Naive thymus-derived CD4-positive, alpha-beta T cell (primary cell): ENCODE measurements at places on chromosomes 12 and 14. TPM values are rescaled to one million over a fixed set of nuclear protein-coding genes. Genes with fewer than 3 reads are reported as not detected.

GRCh38 chr14:86057018-86057667 lies 527.2 kb downstream of the FLRT2 start:
- no peaks in the 10 kb centered on the region for H3K36me3 ChIP-seq
- H3K4me3 ChIP-seq = no peak overlapping the region
- H3K4me1 ChIP-seq = no peaks in the 10 kb centered on the region
- H3K27me3 ChIP-seq = no peaks in the 10 kb centered on the region
- peak; percentile 19 for DNase-seq
- H3K27ac ChIP-seq = no peak overlapping the region

- H3K36me3 ChIP-seq = peaks cover 43% of the 10 kb centered on the region
- no peak overlapping the region for H3K4me3 ChIP-seq
- peaks cover 17% of the 10 kb centered on the region for H3K4me1 ChIP-seq
- no peak overlapping the region for H3K27ac ChIP-seq
- no peaks in the 10 kb centered on the region for H3K27me3 ChIP-seq
- DNase-seq = no peak
These were observed 10.0 kb upstream of the AMHR2 start for GRCh38 chr12:53413485-53414204.

Gene SIX4
- total RNA-seq = 0.23 and 0.46 TPM in 2 replicates

DNA sequence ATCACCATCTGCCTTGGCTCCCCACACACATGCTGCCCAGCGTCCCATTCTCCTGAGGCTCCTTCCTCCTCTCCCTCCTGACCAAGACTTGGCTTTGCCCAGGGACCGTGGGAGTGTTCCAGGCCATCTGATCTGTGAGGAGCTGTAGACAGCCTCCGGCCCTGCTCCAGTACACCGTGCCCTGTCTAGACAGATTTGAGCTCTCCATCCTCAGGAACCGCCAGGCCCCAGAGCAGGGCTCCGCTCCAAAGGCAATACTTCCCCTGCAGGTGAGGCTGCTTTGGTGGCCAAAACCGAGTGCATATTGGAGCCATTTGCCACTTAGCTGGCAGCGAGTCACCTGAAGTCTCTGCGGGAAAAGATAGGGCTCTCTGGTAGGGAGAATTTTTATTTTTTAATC lies 147.4 kb downstream of the ANO2 start:
- H3K4me1 ChIP-seq = no peaks in the 10 kb centered on the region
- H3K4me3 ChIP-seq = no peak overlapping the region
- H3K36me3 ChIP-seq = no peaks in the 10 kb centered on the region
- no peaks in the 10 kb centered on the region for H3K27me3 ChIP-seq
- DNase-seq = no peak
- no peak overlapping the region for H3K27ac ChIP-seq

GRCh38 chr12:120614848-120615247 lies 25.6 kb upstream of the CABP1 start:
- no peaks in the 10 kb centered on the region for H3K4me1 ChIP-seq
- H3K27ac ChIP-seq = no peak overlapping the region
- DNase-seq = no peak
- H3K4me3 ChIP-seq = no peak overlapping the region

Gene CCDC196
- not detected for total RNA-seq

DNA sequence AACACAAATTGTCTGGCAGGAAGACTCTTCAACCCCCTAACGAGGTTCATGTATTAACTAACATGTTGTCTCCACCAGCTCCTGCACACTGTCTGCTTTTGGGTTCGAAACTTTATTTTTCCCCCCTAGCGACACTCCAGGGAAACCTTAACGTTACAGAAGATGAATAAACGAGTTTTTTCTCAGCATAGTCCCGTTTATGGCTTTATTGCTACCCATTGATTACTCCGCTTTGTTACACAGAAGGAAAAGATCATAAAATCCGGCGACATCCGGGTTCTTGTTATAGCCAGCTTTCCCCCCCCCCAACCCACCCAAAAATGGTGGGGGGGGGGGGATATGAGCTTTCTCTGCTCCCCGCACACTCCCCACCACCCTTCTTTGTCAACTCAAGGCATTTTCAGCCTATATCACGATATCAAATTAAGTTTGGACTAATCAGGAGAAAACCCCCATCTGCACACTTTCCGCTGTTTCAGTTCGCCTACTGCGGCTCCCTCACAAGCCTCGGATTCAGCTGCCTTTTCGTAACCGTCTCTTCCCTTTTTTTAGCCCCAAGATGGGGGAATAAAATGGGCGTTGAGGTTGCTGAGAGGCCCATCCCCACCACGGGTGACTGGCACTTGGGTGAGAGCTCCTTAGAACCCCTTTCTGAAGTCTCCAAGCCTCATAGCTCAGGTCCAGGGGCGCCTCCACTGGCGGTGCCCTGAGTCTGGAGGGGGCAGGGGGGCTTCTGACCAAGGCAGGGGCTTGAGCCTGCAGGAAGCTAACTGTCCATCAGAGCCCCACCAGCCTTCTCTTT lies 1.4 kb upstream of the HOXC6 start:
- DNase-seq = no peak
- H3K27ac ChIP-seq = no peak overlapping the region

GRCh38 chr12:3357950-3358525 lies 133.0 kb upstream of the PRMT8 start:
- H3K4me1 ChIP-seq = no peaks in the 10 kb centered on the region
- no peaks in the 10 kb centered on the region for H3K27me3 ChIP-seq
- DNase-seq = no peak
- H3K27ac ChIP-seq = no peak overlapping the region
- H3K36me3 ChIP-seq = no peaks in the 10 kb centered on the region
- H3K4me3 ChIP-seq = no peak overlapping the region

DNA sequence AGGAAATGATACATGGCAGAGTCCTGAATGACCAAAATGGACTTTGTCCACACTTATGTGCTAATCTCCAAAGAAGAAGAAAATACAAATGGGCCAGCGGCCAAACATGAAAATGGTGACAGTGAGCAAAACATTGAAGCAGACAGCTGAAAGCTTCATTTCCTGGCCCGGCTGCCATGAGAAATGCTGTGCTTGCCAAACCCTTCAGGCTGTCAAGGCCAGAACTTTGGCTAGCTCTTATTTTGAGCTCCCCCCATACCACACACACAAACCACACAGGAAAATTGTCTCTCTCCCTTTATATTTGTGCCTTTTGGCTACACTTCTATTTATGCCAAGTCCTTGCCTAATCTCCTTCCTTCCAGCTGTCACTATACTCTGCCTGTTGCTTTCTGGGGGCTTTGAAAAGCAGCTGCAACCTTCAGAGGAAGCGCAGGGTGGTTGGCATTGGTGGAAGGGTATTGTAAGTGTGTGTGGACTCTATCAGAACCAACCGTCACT lies 323.8 kb downstream of the RAD51B start:
- DNase-seq = no peak
- no peak overlapping the region for H3K27ac ChIP-seq
- H3K36me3 ChIP-seq = no peaks in the 10 kb centered on the region

- H3K27me3 ChIP-seq = peaks cover 12% of the 10 kb centered on the region
- no peak overlapping the region for H3K27ac ChIP-seq
- no peaks in the 10 kb centered on the region for H3K4me1 ChIP-seq
- H3K36me3 ChIP-seq = no peaks in the 10 kb centered on the region
- H3K4me3 ChIP-seq = no peak overlapping the region
These were observed 1.0 kb upstream of the ADCY6 start for GRCh38 chr12:48789858-48790326.

GRCh38 chr12:49346659-49347310 lies at the start of gene DNAJC22:
Gene DNAJC22 (plus strand): TSS chr12:49346888. CDS start chr12:49348873, 1,985 bp downstream.
- no peaks in the 10 kb centered on the region for H3K36me3 ChIP-seq
- H3K27me3 ChIP-seq = peaks cover 26% of the 10 kb centered on the region
- peaks cover 44% of the 10 kb centered on the region for H3K4me1 ChIP-seq
- H3K27ac ChIP-seq = no peak within 1 kb of the TSS
- DNase-seq = no peak

Gene SYNDIG1L
- total RNA-seq = not detected in 2 replicates

Gene AQP5
- not detected for total RNA-seq

GRCh38 chr14:39435241-39435640 lies 3.0 kb upstream of the FBXO33 start:
- no peak overlapping the region for H3K4me3 ChIP-seq
- H3K27ac ChIP-seq = no peak overlapping the region
- no peak for DNase-seq
- no peaks in the 10 kb centered on the region for H3K27me3 ChIP-seq
- peaks cover 12% of the 10 kb centered on the region for H3K4me1 ChIP-seq

GRCh38 chr12:94172031-94172430 lies 23.7 kb downstream of the PLXNC1 start:
- no peaks in the 10 kb centered on the region for H3K27me3 ChIP-seq
- no peak overlapping the region for H3K27ac ChIP-seq
- H3K4me3 ChIP-seq = no peak overlapping the region
- no peaks in the 10 kb centered on the region for H3K36me3 ChIP-seq

DNA sequence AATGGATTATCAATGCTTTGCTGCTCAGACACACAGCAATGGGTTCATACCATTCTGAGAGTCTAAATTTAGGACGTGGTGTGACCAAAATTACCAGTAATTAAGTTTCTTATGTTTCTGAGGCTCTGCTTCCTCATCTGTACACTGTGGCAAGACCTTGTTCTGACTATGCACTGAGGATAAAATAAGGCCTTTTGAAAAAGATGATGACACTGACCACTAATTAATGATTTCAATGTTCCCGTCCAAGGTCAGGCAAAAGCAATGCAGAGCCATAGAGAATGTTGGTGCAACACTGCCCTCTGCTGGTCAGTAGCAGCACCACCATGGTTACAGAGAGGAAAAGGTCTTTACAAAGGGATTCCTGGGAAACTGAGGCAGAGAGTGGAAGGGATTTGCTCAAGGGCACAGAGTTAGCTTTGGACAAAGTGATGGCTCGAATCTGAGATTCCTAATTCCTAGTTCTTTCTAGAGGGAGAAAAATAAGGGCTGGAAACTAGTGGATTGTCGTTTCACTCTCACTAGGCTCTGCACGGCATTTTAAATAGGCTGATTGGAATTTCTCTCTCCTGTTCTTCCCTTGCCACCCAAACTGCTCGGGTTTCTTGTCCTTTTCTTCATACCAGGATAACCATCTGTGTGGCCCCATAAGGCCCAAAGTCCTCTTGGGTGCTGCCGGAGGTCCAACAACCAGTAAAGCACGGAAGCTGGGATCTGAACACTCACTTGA lies 22.3 kb upstream of the P2RX7 start:
- DNase-seq = peak; percentile 34
- no peak overlapping the region for H3K27ac ChIP-seq
- H3K36me3 ChIP-seq = no peaks in the 10 kb centered on the region
- no peaks in the 10 kb centered on the region for H3K27me3 ChIP-seq
- no peaks in the 10 kb centered on the region for H3K4me1 ChIP-seq

- H3K27ac ChIP-seq = no peak overlapping the region
- H3K27me3 ChIP-seq = no peaks in the 10 kb centered on the region
- H3K36me3 ChIP-seq = no peaks in the 10 kb centered on the region
- DNase-seq = no peak
These were observed 48.7 kb downstream of the CCDC60 start for GRCh38 chr12:119383206-119383605.

DNA sequence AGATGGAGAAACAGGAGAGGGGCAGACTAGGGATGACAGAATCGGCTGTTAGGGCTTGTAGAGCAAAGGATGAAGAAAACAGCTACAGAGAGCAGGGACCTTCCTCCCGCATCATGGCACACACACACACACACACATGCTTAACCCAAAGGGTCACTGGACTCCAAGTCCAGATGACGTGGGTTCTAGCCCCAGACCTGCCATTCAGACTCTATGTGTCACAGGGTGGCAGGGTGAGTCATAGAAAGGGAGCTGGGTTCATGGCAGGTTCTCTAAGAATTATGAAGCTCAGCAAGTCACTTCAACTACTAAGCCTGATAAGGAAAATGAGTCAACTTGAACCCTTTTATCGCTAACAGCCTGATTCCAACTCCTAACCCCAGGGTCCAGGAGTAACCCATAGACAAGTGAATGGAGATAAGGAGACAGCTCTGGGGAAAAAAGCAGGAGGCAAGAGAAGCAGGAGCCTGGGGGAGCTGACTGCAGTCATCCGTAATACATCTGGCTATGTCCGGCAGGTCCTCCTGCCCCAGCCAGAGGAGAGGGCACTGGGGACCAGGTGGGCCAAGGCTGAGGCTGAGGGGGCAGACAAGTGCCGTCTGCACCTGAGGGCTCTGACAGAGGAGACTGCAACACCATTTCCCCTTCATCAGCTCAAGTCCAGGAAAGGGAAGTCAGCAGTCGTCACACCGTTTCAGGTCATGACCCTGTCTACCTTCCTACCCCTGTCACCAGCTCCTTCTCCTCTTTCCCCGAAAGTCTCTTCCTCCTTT lies 3.6 kb upstream of the TNFRSF1A start:
- H3K27me3 ChIP-seq = no peaks in the 10 kb centered on the region
- H3K27ac ChIP-seq = no peak overlapping the region
- peaks cover 29% of the 10 kb centered on the region for H3K4me1 ChIP-seq
- no peak for DNase-seq

- peaks cover 10% of the 10 kb centered on the region for H3K4me1 ChIP-seq
- no peak overlapping the region for H3K4me3 ChIP-seq
- peak overlapping the region; percentile 19 for H3K27ac ChIP-seq
These were observed 32.3 kb downstream of the GIT2 start for GRCh38 chr12:109963743-109964429.

- H3K4me1 ChIP-seq = peaks cover 9% of the 10 kb centered on the region
- H3K4me3 ChIP-seq = no peak overlapping the region
- H3K27me3 ChIP-seq = no peaks in the 10 kb centered on the region
- no peaks in the 10 kb centered on the region for H3K36me3 ChIP-seq
These were observed 72.9 kb upstream of the BTG1 start for GRCh38 chr12:92218394-92219077.

DNA sequence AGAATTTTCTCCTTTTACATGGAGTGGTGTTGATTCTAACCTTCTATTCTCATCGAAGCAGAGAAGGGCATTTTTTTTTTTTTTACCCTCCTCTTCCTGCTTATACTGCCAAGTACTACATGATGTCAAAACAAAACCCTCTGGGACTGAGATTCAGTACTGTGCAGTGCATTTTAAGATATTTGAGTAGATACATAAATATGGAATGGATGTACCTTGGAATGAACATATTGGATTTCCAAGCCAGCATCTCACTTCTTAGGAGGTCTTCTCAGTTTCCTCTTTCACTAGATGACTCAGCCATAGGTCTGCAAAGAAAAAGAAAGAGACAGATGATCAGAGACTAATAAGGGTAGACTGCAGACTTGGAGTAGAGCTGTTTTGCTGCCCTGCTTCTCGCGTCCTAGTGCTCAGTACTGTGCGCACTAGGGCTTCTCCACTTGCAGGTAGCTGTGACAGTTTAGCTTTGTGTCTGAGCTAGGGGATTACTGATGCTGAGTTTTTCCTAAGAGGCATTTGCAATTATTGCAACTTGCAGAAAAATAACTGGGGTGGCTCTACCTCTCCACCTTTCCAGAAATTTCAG lies 20.4 kb downstream of the TPH2 start:
- H3K36me3 ChIP-seq = no peaks in the 10 kb centered on the region
- H3K27ac ChIP-seq = no peak overlapping the region
- H3K4me1 ChIP-seq = no peaks in the 10 kb centered on the region
- no peak overlapping the region for H3K4me3 ChIP-seq
- DNase-seq = no peak

Gene LYZ
- total RNA-seq = 1.1 TPM in 2 replicates

GRCh38 chr12:93704122-93704521 lies 26.9 kb downstream of the CRADD start:
- H3K27me3 ChIP-seq = no peaks in the 10 kb centered on the region
- H3K27ac ChIP-seq = no peak overlapping the region
- no peaks in the 10 kb centered on the region for H3K36me3 ChIP-seq
- DNase-seq = no peak
- no peak overlapping the region for H3K4me3 ChIP-seq

Gene IL26
- total RNA-seq = 3.1 and 4.5 TPM in 2 replicates
